GDM1 (cell line): ENCODE measurements at places on chromosomes 16 and 17.

DNA sequence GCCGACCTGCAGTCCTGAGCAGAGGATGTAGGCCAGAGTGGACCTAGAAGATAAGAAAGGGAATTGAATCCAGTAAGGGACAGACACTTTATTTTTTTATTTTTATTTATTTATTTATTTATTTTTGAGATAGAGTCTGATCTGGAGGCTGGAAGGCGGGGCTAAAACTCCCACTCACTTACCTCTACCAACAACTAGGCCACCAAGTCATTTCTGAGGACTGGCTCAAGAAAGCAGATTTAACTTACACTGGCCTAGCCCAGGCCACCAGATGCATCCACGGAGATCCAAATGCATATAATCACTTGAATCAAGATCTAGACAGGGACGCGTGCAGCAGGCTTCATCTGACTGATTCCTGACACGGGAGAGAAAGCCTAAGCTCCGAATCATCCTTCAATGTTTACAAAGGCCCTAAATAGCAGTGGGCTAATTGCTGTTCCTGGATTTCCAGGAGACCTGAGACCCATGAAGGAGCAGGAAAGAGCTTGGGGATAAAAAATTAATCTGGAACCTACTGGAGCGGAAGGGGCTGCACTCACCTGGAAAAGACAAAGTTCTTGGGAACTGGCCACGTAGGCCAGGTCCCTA is 1.1 kb upstream of the ALOX12 start:
- no peak for DNase-seq

DNA sequence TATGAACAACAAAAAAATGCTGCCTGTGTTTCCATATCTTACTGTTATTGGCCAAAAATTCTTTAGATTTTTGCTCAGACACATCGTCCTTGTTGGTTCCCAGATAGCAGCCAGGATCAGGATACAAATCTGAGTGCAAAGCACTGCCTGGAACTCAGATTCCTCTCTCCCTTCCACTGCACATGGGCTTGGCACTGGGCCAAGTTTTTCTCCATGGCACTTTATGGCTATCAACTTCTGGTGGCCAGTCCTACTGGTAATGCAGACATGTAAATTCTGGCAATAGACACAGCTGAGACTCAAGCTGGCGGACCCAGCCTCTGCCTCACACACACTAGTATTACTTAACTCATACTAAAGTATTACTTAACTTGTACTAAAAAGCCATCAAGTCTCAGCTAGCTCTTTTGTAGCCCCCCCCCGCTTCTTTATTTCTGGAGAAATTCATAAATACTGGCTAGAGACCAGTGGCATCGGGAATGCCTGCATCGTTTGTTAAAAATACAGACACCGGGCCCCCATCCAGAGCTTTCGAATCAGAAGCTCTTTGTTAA is 181.2 kb upstream of the COX10 start:
- DNase-seq, result no peak

DNA sequence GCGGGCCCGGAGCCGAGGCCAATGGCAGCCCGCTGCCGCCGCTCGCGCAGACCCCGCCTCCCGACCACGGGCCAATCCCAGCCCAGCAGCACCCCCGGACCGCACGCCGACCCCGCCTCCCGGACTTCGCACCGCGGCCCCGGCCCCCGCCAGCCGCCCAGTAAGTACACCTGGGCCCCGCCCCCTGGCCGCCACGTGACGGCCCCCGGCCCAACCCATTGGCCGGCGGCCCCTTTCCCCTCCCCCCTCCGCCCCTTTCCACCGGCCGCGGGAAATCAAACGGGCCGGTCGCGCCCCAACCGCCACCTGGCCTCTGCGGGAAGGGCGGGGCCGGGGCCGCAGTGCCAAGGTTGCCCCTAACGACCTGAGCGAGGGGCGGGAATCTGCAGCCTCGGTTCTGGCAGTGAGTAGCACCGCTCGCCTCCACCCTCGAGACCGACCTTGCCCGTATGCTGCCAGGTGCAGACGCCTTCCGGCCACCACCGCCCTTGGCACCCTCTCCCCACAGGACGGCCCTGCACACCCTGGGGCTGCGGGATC is at the start of gene YBX2:
Gene YBX2 (minus strand): TSS at position 26 of the 540 bp plus-strand sequence. CDS start 139 bp downstream, outside the sequence.
- DNase-seq, result peak; percentile 86

DNA sequence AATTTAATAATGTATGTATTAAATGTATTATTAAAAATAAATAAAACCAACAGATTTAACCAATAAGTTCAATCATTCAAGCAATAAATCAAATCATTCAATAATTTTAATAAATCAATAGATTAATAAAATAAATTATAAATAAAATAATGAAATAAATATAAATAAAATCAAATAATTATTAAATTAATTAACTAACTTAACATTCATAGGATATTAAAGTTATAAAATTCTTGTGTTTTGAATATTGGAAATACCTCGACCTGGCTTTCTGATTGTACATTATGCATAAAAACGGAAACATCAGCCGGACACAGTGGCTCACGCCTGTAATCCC is 182.2 kb downstream of the BANP start:
- DNase-seq, result no peak

GRCh38 chr17:35051183-35051578 is 12.3 kb downstream of the RFFL start:
- no peak for DNase-seq

GRCh38 chr17:6348891-6349290 is 86.0 kb downstream of the AIPL1 start:
- DNase-seq, result no peak

- DNase-seq, result no peak
These were observed 33.4 kb upstream of the LONP2 start for GRCh38 chr16:48210747-48211146.

GRCh38 chr17:80260069-80260535 is 550 bp upstream of the RNF213 start:
- DNase-seq, result no peak

DNA sequence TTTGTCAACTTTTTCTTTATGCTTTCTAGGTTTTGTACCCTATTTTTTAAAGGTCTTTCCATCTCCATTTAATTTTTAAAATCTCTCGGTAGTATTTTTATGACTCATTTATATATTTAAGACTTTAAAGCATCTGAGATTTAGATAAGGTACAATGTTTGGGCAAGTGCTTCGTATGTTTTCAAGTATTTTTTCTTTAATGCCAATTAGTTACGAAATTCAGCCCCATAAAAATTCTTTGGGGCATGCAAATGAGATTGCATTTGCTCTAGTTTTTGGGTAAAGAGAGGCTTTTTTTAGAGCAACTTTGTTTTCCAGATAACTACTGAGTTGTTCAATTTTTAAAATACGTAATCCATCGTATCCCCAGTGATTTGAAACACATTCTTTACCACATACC is 65.3 kb upstream of the CRHR1 start:
- DNase-seq, result no peak

DNA sequence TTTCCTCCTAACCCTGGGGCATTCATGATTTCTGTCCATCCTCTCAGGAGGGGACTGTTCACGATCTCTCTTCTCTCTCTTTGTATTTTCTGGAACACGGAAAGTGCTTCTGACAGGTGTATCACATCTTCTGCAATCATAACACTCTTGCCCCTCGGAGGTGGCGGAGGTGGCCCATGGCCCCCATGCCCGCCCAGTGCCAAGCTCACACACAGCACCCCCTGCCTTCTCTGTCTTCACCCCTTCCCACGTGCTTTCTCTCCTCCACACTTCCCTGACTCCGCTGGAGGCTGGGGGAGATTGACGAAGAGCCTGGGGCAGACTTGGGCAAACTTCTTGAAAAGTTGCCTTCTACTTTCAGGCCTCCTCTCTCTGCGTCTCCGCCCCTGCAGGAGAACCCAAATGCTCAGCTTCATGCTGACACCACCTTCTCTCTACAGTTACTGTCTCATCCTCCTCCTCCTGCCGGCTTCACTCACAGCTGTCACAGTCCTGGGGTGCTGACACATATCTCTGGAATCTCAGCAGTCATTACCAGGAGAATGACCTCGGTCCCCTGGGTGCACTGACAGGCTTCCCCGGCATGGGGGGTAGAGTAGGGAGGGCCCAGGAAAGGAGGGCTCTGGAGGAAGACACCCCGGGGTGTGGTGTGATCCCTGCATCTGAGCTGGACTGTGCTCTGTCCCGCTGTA is 127.1 kb downstream of the ENGASE start:
- DNase-seq, result no peak

DNA sequence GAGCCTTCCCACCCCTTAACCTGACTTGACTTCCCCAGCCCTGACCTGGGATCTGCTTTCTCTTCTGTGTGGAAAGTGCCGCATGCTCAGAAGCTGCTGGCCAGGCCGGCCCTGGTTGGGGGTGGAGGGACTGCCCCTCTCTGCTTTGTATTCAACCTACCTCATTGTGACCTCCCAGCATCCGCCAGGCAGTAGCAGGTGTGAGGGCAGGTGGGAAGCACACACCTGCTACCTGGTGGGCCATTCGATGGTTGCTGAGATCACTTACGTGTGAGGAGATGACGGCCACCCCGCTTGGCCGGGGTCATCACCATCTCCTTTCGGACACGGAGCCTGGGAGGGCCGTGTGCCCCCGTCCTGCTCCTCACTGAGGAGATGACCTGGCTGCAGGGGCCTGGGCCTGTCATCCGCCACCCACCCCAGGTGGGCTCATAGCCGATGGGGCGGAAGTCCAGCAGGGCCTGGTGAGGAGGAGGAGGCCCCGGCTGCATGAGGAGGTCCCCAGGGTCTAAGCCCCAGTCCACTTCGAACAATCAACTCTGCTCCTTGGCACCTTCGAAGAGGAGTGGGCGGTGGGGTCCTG is 7.1 kb downstream of the CPNE7 start:
- DNase-seq, result no peak

- peak; percentile 87 for DNase-seq
These were observed 956 bp upstream of the CHD3 start for GRCh38 chr17:7887482-7888183.

GRCh38 chr16:88575251-88575650 is 5.0 kb downstream of the ZC3H18 start:
- no peak for DNase-seq
